ENCODE measurements at places on chromosomes 12 and 14. TPM values are rescaled to one million over a fixed set of nuclear protein-coding genes. Genes with fewer than 3 reads are reported as not detected.

- DNase-seq = no peak
Observed at GRCh38 chr12:65229441-65229840, 49.0 kb upstream of the MSRB3 start.

DNA sequence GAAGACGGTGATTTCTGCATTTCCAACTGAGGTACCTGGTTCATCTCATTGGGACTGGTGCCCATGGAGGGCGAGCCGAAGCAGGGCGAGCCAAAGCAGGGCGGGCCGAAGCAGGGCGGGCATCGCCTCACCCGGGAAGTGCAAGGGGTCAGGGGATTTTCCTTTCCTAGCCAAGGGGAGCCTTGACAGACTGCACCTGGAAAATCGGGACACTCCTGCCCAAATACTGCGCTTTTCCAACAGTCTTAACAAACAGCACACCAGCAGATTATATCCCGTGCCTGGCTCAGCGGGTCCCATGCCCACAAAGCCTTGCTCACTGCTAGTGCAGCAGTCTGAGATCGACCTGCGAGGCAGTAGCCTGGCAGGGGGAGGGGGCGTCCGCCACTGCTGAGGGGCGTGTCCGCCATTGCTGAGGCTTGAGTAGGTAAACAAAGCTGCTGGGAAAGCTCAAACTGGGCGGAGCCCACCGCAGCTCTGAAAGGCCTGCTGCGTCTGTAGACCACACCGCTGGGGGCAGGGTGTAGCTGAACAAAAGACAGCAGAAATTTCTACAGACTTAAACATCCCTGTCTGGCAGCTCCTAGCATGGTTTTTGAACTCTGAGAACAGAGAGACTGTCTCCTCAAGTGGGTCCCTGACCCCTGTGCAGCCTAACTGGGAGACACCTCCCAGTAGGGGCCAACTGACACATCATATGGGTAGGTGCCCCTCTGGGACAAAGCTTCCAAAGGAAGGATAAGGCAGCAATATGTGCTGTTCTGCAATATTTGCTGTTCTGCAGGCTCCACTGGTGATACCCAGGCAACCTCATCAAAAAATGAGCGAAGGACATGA is 77.2 kb downstream of the BAZ1A start:
- DNase-seq = no peak

DNA sequence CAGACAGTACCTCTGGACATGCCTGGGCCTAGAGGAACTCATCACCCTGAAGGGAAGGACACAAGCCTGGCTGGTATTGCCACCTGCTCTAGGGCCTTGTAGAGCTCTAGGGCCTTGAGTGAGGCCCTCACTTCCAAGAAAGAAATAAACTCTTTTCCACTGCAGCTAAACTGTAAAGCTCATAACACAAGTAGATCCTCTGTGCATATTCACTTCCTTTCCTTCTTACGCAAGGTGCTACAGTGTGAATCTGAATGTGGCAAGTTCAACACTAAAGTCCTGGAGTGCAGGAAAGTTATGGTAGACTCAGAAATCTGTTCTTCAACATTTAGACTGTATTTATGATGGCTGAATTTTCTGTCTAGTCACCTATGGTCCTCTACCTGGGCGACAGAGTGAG is 14.5 kb downstream of the RNASE3 start:
- DNase-seq = no peak

- DNase-seq = no peak
Observed at GRCh38 chr14:99075771-99076375, 196.1 kb downstream of the BCL11B start.

DNA sequence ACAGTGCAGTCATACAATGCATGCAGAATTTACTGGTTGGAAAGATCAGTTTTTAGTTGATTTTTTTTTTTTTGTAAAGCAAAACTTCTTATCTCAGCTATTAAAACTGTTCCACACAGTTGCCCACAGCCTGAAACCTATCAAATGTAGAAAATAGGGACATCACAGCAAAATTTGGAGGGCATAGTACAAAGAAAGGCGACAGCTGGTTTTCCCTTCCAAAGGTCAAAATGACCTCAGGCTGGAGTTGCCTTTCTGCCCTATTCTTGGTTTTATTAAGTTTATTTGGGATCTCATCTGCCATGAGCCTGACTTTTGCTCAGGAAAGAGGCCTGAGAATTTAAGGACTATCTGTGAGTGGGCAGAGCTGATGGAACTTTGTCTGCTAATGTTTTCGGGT is 28.5 kb downstream of the NOPCHAP1 start:
- no peak for DNase-seq

DNA sequence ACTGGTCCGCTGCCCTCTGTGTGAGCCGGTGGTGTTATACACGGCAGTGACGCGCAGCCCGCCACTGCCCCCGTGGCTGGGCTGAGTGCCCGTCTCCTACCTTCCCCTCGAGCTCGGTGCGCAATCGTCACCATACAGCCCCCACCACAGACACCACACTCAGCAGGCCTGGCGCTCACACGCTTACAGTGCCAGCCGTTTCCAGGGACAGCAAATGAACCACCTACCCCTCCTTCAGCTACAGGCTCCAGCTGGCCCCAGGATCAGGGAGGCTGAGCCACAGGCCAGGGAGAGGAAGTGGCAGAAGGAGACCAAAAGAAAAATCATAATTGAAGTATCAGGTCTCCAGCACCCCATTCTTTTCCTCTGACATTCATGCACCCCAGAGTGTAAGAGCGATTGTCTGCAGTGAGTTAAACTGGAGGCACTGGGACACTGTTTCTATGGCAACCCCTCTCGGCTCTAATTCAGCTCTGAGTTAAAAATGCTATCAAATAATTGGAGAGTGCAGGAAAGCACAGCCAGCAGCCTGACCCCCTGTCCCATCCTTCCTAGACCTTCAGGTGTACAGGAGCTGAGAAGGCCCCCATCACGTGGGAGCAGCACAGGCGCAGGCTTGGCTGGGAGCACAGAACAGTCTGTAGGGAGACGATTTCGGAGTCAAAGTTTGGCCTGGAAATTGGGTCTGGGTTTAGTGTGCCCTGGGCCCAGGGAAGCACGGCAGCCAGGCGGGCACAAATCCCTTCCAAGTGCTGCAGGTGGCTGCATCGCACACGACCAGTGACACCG is 18.0 kb downstream of the LRTM2 start:
- DNase-seq = no peak

KRT5 gene
- polyA plus RNA-seq = not detected

C12orf56 gene
- 1.2 TPM for polyA plus RNA-seq

DNA sequence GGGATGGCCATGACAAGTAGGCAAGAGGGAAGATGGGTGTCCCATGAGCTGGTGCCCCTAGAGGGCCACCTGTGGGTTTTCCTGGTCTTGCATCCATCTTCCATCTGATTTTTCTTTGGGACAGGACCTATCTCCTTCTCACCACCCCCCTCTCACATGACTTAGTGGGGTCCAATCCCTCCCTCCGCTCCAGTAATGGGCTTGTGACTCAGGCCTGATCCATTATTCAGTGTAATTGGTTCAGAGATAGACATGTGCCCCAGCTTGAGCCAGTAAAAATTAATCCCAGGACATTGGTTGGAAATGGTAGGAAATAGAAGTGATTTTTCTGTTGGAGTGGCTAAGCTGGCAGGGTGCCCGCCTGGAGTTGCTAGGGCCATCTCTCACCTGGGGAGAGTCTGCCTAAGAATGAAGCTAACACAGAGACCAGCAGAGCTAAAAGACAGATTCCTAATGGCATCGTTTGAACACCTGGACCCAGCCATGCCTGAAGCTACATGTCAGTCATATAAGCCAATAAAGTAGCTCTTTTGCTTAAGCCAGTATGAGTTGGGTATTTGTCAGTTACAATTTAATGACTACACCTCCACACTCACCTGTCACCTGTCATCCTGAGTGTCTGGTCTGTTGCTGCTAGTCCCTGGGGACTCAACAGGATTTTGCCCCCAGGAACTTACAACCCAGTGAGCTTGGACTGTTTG is 14.7 kb downstream of the RASAL1 start:
- no peak for DNase-seq

CISTR gene
- 0.24 TPM for polyA plus RNA-seq

DNA sequence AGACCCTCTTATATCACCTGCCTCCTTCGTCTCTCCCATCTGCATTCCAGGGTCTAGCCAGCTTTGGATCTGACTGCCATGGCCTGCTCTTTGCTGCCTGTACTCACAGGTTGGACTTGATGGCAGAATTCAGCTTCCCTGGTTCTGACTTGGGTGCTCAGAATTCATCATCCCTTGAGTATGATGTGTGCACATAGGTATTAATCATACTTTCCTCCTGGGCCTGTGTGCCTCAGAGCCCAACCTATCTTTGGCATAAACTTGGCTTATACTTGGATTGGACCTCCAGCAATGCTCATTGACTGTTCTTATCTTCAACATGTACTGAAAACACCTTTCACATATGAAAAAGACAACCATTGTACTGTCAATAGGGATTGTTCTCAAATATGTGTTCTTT is 70.7 kb upstream of the LMNTD1 start:
- no peak for DNase-seq

RERG gene
- polyA plus RNA-seq = 38.7 TPM

DNA sequence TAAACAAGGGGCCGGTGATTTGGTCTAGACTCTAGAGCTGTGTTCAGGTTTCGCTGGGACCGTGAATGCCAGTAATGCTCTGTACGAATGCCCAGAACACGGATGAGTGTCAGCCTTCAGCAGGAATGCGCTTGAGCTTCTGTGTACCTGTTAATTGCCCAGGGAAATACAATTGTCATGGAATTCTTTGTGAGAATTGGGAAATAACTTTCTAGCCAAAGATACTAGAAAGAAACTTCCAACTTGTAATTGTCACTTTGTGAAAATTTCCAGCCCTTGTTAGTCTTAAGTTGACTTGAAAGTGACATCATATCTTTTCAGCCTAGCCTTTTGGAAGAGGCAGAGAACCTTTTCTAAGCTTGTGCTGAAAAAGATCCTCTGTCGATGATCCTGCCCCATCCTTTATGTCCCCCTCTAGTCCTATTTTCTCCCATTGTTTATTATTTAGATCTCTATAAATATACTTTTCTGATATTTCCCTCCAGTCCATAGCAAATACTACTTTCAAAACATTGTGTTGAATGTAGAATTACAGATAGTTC is 2.7 kb downstream of the CHST11 start:
- DNase-seq = no peak

CCDC196 gene
- 0.22 TPM for polyA plus RNA-seq

GRCh38 chr14:59483363-59483762 is 845 bp downstream of the L3HYPDH start:
- DNase-seq = peak; percentile 29

GRCh38 chr12:131346555-131347344 is 364.1 kb upstream of the SFSWAP start:
- no peak for DNase-seq

IGFBP6 gene
- polyA plus RNA-seq = 11.2 TPM

SMARCC2 gene
- 97.5 TPM for polyA plus RNA-seq

KIF21A gene
- polyA plus RNA-seq = 29.0 TPM

GRCh38 chr14:63200767-63201166 is 3.5 kb upstream of the RHOJ start:
- no peak for DNase-seq

- no peak for DNase-seq
Observed at GRCh38 chr12:56220611-56221231, 1.0 kb downstream of the RNF41 start.

- no peak for DNase-seq
Observed at GRCh38 chr12:72753571-72753970, 481.4 kb downstream of the TRHDE start.

CFAP54 gene
- 3.7 TPM for polyA plus RNA-seq

BCL2L14 gene
- not detected for polyA plus RNA-seq

GRIP1 gene
- 22.2 TPM for polyA plus RNA-seq

GRCh38 chr14:37665479-37665878 is 70.0 kb downstream of the TTC6 start:
- no peak for DNase-seq

DNA sequence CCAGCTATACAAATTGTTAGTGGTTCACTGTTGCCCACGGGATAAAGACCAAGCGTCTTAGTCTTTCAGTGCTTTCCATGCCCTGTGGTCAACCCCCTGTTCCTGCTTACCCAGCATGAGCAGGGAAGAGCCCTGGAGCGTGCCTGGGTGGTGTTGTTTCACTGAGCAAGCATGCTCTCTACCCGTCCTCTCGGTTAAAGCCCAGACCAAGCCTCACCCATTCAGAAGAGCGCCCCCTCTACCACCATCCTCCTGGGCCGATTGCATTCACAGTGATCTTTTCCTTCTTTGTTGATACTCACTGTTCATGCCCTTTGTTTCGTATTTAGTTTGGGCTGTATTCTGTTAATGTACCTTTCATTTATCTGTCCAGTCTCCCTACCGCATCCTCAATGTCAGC is 25.1 kb downstream of the DYRK4 start:
- DNase-seq = no peak

DNA sequence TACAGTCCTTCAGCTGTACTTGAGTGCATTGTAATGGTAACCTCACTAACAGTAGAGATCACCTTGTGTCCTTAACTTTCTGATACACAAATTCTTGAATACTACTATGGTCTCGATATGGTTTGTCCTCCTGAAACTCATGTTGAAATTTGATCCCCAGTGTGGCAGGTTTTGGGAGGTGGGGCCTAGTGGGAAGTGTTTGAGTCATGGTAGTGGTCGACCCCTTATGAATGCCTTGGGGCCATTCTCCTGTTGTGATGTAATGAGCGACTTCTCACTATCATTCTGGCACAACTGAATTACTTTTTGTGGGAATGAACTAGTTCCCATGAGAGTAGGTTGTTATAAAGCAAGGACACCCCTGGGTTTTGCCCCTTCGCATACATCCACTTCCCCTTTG is 52.3 kb downstream of the IPO8 start:
- DNase-seq = no peak

DNA sequence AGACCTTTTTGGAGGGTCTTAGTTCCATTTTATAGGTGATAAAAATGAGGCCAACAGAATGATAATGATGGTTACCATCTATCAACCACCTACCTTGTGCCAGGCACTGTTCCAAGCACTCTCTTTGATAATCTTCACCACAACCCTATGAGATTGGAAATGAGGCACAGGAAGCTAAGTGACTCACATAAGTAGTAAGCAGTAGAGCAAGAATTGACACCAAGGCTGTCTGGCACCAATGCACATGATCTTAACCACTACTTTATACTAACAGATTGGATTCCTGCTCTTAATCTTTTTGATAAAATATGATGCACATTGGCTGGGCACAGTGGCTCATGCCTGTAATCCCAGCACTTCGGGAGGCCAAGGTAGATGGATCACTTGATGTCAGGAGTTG is 91.4 kb downstream of the DRAM1 start:
- DNase-seq = no peak

DNA sequence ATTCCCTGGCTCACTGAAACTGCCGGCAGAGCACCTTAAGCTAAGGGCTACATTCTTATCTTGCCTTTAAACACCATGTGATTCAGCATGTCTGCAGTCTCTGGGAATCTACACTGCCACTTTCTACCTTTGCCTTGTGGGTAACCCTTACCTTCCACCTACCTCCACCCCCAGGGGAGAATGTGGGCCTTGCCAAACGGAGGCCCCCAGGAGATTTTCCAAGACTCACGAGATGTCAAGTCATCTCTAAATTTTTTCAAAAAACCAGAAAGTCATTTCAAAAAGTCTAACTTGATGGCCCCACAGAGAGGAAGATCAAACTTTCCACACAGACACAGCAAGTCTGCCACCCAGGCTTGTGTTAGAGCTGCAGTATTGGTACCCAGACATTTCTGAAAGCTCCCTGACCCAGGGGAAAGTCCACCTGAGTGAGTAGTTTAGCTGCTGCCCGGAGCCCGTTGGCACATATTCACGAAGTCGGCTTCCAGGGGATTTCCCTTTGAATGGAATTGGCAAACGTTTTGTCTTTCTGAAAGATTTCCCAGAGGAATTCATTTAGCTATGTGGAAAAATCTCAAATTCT is 4.7 kb upstream of the PSMA6 start:
- DNase-seq = no peak
